Left ventricle myocardium inferior (tissue), 1 donor: ENCODE measurements at places on chromosomes 12 and 14. TPM values are rescaled to one million over a fixed set of nuclear protein-coding genes. Genes with fewer than 3 reads are reported as not detected.
A peak's percentile ranks its signal among the peaks of the same experiment; 100 is the strongest.

- DNase-seq = no peak
These were observed 74.3 kb upstream of the ST8SIA1 start for GRCh38 chr12:22408610-22409376.

- DNase-seq = no peak
These were observed 62.2 kb upstream of the ST8SIA1 start for GRCh38 chr12:22396735-22397134.

Gene HHIPL1
- 1.2 TPM for total RNA-seq

Gene SMARCC2
- total RNA-seq = 67.1 TPM

GRCh38 chr12:8033153-8034044 is 883 bp downstream of the FOXJ2 start:
- DNase-seq = peak; percentile 57

GRCh38 chr12:124392271-124392666 is 97.4 kb downstream of the RFLNA start:
- no peak for DNase-seq

GRCh38 chr12:89706986-89707702 is 1.5 kb downstream of the ATP2B1 start:
- no peak for DNase-seq

DNA sequence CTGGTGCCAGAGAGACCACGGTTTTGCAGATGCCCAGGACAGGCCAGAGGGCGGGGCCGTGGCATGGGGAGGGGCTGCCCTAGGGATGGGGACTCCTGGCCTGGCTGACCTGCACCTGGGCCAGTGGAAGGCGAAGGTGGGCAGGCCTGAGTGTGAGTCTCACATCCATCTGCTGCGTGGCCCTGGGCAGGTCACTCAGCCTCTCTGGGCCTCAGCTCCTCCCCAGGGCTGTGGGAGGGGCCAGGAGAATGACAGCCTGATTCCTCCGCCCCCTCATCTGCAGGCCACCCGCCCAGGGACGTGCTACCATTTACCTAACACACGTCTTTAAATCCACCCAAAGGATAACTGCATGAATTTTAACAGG is 90.9 kb downstream of the GALNT9 start:
- DNase-seq = no peak

DNA sequence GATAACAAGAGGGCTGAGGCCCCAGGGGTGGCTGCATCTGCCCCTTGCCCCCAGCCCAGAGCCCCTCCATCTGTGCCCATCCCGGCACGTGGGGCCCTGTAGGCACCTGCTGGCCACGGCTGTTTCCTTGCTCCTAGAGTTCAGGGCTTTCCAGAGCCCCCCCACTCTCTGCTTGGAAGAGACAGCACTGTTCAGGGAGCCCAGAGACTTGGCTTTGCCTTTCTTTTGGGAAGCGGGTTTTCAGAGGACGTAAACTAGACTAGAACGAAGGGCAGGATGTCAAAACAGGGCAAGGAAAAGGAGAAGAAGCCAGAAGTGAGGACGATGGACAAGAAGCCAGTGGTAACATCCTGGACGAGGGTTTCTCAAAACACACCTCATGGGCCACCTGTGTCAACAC is 163.3 kb upstream of the LHX5 start:
- DNase-seq = no peak

DNA sequence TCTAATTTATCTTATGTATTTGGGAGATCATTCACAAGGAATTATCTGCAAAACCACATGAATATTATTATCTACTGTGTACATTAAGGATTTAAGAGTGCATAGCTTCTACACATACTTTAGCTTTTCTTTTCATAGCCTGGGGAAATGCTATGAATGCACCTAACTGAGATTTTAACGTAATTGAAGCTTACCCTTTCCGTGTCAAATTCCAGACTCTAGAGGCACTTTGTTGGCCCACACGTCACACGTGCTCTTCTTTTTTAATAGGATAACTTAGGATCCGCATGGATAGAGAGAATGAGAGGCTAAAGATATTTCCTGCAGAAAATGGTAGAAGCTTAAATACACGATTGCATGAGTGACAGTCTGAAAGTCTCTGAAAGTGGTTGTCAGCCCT is 481.1 kb downstream of the PCNX1 start:
- no peak for DNase-seq

GRCh38 chr12:108755481-108755880 is 24.2 kb upstream of the CORO1C start:
- no peak for DNase-seq

Gene ST8SIA1
- total RNA-seq = 2.1 TPM

GRCh38 chr12:115687094-115687493 is 590.4 kb downstream of the MED13L start:
- no peak for DNase-seq

Gene PTPRO
- total RNA-seq = 0.82 TPM

DNA sequence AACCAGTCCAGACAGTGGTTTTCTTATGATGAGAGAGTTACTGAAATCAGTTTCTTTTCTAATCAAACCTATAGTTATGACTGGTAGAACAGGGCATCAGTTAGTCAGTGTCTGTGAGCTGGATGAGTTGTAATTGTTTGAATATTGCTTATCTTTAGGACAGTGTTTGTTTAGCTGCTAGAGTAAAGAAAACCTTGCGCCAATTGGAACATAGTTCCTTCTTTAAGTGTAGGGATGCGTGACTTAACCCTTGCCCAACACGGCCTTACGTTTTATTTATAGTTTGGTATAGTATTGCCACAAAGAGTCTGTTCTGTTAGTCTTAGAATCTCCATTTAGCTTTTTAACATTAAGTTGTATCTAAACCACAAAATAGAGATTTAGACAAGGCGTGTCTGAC is 572.6 kb downstream of the SLC16A7 start:
- DNase-seq = no peak

- no peak for DNase-seq
These were observed 48.2 kb upstream of the FRMD6 start for GRCh38 chr14:51603495-51603894.

Gene OR6C2
- total RNA-seq = not detected

DNA sequence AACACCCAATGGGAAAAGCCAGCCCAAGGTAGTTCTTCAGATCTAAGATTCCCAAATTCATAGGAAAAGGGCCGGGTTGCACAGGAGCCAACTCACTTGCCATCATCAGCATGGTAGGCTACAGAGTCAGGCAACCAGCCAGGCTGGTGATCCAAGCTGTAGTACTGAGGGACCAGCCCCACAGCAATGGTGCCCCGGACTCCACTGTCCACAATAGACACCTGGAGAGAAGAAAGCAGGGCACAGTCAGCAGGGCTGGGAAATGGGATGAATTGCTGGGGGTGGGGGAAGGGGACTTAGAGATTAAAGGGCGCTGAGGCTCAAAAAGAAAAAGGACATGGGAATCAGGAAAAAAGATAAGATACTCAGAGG is 4.2 kb downstream of the SPRYD3 start:
- no peak for DNase-seq

DNA sequence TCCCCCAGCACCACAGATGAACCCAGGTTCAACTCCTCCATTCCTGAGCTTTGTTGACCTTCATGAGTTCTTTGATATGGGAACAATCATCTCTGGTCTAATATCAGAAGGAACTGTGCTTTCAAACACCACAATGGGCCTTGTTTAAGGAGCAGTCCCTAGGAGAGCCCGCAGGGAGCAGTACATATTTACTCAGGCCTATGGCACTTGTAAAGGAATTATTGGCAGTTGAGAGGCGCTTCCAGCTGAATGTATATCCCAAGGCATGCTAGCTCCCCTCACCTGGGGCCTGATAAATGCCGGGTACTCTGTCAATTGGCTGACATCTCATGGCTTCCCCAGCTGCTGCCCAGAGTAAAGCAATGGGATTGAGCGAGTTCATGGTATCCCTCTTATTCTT is 76.2 kb downstream of the ZFP36L1 start:
- no peak for DNase-seq

DNA sequence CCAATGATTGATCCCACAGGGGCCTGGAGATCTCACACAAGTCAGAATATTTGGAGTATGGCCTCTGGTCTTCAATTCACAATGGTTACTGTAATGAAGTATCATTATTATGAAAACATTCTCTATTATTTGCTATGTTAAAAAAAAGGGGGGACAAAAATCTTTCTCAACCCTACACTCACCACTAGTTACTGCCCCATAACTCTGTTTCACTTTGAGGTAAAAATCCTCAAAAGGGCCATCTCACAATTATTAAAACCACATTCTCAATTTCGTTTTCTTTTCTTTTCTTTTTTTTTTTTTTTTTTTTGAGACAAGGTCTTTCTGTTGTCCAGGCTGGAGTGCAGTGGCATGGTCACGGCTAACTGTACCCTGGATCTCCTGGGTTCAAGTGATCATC is 59.6 kb upstream of the KCNC2 start:
- no peak for DNase-seq

- no peak for DNase-seq
These were observed 32.4 kb upstream of the HELB start for GRCh38 chr12:66269757-66270383.

GRCh38 chr12:52681526-52682380 is 1.5 kb upstream of the KRT1 start:
- DNase-seq = no peak

Gene FBXO33
- total RNA-seq = 4.8 TPM

Gene POLR3B
- total RNA-seq = 8.5 TPM

GRCh38 chr14:89182326-89182725 is 234.7 kb downstream of the FOXN3 start:
- DNase-seq = no peak

- peak; percentile 62 for DNase-seq
These were observed 512 bp downstream of the POU6F1 start for GRCh38 chr12:51217133-51217967.

DNA sequence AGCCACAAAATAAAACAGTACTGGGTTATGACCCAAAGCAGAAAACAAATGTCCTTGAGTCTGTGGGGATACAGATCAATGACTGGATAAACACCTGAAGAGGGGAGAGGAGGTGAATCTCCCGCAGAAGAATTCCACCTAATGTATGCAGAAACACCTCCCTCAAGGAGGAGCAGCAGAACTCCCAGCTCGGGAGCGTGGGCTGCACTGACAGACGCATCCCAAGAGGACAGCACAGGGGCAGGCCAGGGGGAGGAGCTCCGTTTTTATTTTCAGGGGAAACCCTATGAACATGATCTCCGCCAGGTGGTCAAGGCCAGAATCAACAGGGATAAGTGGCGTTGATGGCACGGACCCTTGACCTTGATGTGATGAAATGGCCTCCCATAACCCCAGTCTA is 41.8 kb upstream of the PPP2R5C start:
- no peak for DNase-seq

Gene ADGRD1
- total RNA-seq = 99.5 TPM

DNA sequence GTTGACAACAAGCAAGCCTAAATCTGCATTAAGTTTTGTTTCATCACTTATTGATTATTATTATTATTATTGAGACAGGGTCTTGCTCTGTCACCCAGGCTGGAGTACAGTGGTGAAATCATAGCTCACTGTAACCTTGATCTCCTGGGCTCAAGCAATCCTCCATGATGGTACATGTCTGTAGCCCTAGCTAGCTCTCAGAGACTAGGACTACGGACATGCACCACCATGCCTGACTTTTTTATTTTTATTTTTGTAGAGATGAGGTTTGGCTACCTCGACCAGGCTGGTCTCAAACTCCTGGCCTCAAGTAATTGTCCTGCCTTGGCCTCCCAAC is 35.7 kb upstream of the STK38L start:
- DNase-seq = no peak

- no peak for DNase-seq
These were observed 2.6 kb upstream of the TTC8 start for GRCh38 chr14:88821888-88822287.

DNA sequence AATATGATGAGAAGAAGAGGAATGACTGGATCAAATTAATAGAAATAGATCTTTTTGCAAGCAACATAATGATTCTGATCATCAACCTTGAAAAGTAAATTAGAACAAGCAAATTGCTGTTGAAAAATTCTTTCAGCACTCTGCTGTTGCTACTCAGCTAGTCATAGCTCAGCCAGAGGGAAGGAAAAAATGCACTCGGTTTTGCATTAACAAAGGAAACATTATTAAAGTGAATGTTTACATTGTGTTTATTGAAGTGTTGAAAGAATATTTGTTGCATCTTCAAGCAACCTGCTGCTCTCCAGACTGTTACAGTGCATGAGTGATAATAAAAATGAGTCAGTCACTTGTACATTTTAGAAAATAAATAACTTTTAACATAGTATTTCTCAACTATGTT is 26.5 kb downstream of the AP5M1 start:
- DNase-seq = no peak

GRCh38 chr12:95099270-95099790 is 25.9 kb upstream of the NR2C1 start:
- DNase-seq = no peak

Gene PXN
- 59.8 TPM for total RNA-seq

Gene KRT78
- total RNA-seq = not detected

Gene PROX2
- not detected for total RNA-seq

DNA sequence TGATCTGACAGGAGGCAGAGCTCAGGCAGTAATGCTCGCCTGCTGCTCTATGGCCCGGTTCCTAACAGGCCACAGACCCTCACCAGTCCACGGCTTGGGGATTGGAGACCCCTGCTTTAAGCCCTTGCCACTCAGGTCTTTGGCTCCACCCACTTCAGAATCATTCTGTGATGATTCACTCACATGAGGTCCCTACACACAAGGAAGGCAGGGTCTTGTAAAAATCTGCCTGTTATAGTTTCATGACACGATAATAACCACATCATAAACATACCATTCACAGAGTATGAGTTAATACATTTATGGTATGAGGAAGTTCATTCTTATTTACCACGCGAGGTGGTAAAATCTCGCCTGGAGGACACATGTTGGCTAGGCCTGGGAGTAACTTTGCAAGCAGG is 29.0 kb upstream of the MAX start:
- no peak for DNase-seq

Gene CMA1
- 0.66 TPM for total RNA-seq

- DNase-seq = no peak
These were observed 627 bp downstream of the TESC start for GRCh38 chr12:117098361-117099217.

- DNase-seq = peak; percentile 16
These were observed 1168.4 kb downstream of the TMEM121 start for GRCh38 chr14:106694638-106695393.

Gene SSTR1
- total RNA-seq = 0.69 TPM

- no peak for DNase-seq
These were observed 138.1 kb upstream of the C14orf180 start for GRCh38 chr14:104441275-104442106.

GRCh38 chr14:38213001-38213400 is 5.3 kb downstream of the SSTR1 start:
- no peak for DNase-seq

DNA sequence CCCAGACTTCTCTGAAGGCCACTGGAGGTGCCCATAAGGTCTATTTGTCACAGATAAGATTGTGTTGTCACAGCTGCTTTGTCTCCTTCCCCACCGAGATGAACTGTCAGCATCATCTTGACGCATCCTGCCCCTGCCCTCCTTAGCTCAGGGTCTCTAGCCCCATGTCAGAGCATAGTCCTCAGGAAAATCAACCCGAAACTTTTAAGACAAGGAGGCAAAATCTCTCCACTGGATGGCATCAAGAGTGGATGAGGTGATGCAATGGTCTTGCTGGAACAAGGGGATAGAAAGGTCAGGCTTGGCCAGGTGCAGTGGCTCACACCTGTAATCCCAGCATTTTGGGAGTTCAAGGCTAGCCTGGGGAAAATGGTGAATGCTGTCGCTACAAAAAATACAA is 8.2 kb downstream of the KRT79 start:
- DNase-seq = no peak

Gene TAS2R10
- total RNA-seq = not detected
